Cerebellum (tissue), 4 donors: ENCODE measurements at places on chromosomes 1 and 21. TPM values are rescaled to one million over a fixed set of nuclear protein-coding genes. Genes with fewer than 3 reads are reported as not detected.

DNA sequence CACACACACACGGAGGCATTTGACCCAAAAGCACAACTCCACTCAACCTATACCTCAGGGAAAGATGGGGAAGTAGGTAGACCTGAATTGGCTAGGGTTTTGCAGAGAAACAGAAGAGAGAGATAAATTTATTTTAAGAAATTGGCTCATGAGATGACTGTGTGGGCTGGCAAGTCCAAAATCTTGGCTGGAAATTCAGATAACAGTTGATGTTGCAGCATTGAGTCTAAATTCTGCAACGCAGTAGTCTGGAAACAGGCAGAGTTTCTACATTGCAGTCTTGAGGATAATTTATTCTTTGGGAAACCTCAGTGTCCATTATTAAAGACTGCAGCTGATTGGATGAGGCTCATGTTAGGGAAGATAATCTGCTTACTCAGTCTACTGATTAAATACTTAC is 4.3 kb upstream of the LCE2B start:
- DNase-seq = no peak

DNA sequence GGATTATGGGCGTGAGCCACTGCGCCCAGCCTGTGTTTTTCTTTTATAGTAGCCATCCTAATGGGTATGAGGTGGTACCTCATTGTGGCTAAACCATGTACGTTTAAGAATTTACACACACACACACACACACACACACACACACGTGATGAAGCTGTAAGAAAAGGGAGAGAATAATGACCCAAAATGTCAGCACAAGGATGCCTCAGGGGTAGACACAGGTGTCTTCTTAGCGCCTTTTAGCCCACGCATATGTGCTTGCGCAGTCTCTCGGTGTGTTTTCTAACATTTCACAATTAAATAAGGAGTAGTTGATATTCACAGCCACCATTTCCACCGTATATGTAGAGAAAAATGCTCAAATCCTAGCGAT is 782 bp upstream of the PFKL start:
- no peak for DNase-seq

NHLH1 gene
- 14.3 TPM for total RNA-seq

G0S2 gene
- 1.2 TPM for total RNA-seq

DNA sequence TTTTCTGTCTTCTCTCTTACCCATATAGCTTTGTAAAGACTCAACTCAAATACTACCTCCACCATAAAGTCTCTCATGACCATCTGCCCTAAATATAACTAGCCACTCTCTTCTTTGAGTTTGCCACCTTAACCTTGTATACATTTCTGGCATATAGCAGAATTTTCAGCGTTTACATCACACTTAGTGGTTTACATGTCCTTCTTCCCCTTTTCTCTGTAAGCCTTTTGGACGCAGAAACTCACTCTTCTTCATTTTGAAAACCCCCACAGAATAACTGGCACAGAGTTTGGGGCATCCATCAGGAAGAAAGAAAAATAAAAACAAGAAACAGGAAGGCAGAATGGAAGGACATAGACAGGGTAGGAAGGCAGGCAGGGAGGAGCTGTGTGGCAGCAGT is 131.8 kb upstream of the DUSP10 start:
- DNase-seq = no peak

ACKR1 gene
- 4.2 TPM for total RNA-seq

GRCh38 chr1:86062453-86062852 is 94.1 kb downstream of the COL24A1 start:
- no peak for DNase-seq

FAM131C gene
- total RNA-seq = 1.8 TPM

GRCh38 chr1:172449585-172450523 is 6.0 kb upstream of the PIGC start:
- DNase-seq = no peak
